ENCODE measurements at places on chromosomes 11 and 22.
A peak's percentile ranks its signal among the peaks of the same experiment; 100 is the strongest.

DNA sequence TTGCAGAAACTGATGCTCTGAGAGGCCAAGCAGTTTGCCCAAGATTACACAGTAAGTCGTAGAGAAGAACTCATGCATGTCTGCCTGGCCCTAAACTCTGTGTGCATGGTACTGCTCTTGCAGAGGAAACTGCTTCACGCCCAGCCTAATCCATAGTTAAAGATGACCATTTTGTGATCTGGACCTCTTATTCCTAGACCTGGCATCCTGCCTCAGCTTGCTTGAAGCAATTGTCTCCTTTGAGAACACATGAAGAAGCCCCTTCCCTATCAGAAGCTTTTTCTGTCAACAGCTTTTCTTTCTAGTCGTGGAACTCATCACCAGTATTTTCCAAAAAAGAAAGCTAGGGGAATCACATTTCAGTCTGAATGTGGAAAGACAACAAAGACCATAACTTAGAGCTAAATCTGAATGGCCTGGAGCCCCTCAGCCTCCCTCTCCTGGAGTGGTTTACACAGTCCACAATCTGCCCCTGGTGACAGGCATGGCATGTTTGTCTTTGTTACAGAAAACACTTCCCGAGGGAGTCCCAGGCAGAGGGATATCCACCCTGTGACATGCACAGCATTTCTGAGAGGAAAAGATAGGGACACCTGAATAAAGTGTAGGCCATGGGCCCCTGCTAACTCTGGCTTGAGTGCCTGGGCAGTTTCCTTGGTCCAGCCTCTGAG, 2.9 kb upstream of the FZD4 start:
- DNase-seq: no peak

- no peak for DNase-seq
Observed at GRCh38 chr11:9143721-9144120, 52.3 kb upstream of the SCUBE2 start.

DNA sequence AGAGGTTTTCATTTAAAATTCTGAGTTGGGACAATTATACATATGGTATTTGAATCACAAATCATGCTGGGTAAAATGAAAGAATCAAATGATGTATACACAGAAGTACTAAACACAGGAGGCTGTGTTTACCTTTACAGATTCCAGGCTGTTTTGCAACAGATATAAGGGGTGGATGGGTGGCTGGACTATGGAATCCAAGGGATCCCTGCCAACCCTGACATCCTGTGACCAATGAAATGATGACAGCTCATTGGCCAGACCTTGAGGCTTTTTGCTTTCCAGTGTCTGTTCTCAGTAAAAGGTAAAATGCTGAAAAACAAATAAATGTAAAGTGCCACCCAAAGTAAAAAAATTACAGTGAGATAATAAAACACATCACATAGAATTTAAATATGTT, 3.3 kb upstream of the DDI1 start:
- DNase-seq: peak; percentile 67

DNA sequence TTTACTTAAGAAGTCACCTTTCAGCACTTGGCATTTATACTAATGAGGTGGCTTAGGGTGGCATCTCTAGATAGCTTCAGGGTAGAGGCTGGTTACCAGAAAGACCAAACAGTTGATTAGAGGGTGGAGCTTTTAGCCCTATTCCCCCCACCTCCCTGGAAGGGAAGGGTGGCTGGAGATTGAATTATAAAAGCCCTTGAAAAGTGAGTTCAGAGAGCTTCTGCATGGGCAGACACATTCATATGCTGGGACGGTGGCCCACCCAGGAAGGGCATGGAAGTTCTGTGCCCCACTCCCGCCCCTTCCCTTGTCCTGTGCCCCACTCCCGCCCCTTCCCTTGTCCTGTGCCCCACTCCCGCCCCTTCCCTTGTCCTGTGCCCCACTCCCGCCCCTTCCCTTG, 244.2 kb downstream of the DDX10 start:
- DNase-seq: no peak

DNA sequence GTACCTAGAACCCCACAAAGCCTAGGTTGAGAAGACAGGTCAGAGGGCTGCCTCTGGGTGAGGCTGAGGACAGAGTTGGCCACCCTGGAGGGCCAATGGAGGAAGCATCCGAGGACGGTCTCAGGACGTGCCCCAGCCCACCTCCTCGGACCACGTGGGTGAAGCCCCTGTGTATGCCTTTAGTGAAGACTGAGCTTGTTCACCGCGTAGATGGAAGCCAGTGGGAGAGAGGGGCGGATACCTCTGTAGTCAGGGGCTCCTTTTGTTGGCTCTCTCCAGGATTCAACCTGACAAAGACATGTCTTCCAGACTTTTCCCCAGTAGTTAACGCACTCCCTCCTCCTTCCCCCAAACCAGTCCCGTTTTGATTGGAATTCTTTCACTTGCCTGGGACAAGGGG, 110.7 kb downstream of the ZBTB16 start:
- DNase-seq: no peak

DNA sequence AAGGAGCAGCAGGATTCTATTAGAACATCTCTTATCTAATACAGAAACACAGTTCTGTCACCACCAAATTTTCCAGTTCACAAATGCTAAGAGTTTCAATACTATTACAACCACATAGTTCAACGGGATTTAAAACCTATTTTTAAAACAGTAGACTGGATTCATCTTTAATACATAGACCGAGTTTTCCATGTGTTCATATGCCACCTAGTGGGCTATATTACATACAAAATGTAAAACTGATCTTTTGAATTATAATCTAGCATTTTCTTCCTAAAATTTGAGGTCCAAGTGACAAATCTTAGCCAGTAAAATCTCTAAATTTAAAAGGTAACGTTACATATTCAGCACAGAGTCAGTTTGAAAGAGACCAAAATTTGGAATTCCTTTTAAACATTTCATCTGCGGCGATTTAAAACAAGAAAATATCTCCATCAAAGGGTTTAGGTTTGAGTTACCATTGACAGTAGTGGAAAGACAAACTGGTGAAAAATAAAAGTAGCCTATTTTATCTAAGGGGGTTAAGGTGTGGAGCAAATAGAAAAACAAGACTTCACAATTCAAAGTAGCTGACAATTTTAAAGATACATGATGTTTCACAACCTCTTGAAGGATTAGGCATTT, 269.3 kb upstream of the MPPED2 start:
- peak; percentile 16 for DNase-seq

DNA sequence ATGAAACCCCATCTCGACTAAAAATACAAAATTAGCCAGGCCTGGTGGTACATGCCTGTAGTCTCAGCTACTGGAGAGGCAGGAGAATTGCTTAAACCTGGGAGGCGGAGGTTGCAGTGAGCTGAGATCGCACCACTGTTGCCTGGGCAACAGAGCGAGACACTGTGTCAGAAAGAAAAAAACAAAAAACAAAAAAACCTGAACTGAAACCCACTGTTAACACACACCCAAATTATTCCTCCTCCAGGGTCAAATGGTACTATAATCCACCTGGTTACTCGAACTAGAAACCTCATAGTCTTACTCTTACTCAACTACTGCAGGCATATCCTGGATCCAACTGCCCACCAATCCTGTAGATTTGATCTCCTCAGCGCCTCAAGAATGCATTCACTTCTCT, 35.5 kb downstream of the USP28 start:
- no peak for DNase-seq

DNA sequence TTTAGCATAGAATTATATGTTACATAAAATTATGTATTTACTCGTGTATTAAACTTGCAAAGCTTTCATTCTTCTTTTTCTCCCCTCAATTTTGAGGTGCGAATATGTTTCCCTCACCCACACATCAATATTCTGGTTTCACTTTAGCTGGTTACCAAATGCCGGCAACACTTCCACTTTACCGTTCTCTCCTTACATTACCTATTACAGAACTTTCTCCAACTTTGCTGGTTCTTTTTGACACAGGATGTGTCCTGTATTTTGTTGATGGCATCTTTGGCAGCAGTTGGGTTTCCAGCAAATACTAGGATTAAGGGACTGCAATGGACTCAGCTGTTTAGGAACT, 84.9 kb downstream of the PRR5L start:
- no peak for DNase-seq

GRCh38 chr11:1082728-1083620, 8.3 kb downstream of the MUC2 start:
- DNase-seq: no peak

DNA sequence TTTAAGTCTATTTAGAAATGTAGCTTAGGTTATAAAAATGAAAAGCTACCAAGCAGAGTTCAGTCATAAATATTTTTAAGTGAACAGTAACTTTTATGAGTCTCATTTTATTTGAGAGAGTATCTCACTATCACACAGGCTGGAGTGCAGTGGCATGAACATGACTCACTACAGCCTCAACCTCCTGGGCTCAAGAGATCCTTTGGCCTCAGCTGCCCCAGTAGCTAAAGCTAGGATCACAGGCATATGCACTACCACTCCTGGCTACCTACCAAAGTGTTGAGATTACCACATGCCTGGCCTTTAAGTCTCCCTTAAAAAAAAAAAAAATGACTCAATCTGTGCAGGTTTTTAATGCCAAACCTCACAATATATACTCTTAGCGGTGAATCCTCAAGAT, 34.7 kb upstream of the CLNS1A start:
- DNase-seq: peak; percentile 46

DNA sequence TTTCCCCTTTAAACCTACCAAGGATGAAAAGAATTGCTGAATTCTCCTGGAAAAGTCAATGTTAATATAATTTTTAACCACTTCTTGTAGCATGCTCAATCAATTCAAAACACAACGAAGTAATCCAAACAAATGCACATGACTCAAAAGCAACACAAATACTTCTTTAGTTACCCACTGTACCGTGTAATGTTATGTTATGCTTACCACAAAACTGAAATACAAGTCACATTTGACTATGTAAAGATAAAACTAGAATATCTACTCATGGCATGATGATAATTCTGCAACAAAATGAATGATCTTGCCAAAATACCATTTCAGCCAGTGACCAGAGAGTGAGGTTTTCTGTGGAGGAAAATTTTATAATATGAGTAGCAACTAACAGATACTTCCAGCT, 587.0 kb downstream of the DLG2 start:
- DNase-seq: no peak

DNA sequence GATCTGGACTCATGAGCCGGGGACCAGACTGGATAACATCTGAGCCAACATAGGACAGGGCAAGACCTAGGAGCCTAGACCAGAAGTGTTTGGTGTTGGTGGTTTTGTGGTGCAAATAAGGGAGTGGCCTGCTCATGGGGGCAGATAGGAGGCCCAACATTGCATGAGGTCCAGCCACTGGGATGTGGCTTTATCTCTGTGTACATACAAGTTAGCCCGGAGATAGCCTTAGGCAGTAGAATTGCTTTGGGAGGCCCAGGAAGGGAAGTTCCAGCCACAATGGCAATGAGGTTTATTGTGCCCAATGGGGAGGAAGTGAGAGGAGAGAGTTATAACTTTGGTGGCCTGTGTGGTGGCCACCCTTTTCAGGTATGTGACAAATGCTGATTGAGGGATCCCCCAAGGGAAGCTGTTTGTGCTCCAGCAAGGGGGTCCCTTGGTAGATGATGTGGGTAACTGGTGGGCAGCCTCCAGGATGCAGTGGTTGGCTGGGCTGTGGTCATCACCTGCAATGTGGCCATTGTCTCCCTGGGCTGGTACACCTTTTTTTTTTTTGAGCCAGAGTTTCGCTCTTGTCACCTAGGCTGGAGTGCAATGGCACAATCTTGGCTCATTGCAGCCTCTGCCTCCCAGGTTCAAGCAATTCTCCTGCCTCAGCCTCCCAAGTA, 6.4 kb downstream of the LMO2 start:
- DNase-seq: no peak

DNA sequence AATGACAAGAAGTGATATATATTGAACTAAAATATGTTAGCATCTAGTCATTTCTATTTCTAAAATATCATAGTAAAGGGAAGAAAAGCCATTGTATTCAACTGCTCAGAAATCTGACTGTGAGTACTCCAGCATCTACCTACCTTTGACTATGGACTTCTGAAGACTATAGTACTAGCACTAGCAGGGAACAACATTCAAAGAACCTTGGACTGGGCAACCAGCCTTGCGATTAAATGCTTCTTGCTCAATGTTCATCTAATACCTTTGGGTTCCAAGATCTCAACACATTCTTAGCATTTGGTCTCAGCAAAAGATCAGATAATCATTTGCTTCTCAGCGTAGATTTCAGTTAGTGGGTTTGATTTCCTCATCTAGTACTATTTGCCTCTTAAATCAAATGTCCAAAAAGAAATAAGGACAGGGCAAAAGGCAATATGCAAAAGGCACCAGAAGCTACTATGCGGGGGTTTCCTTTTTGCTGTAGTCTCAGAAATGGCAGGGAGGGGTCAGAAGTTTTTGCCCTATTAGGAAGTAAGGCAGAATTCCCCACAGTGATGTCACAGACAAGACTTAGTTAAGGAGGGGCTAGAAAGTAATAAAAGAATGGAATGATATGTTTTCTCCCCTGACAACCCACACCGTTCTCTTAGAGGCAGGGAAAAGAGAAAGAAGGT, 80.6 kb downstream of the GAB2 start:
- DNase-seq: no peak

Data from fibroblast of skin of scalp (primary cell).